ENCODE measurements at places on chromosomes 13 and 19.

GRCh38 chr13:45222516-45222915, 21.7 kb upstream of the KCTD4 start:
- no peak for DNase-seq

GRCh38 chr13:42807241-42807640, 25.9 kb downstream of the FAM216B start:
- no peak for DNase-seq

DNA sequence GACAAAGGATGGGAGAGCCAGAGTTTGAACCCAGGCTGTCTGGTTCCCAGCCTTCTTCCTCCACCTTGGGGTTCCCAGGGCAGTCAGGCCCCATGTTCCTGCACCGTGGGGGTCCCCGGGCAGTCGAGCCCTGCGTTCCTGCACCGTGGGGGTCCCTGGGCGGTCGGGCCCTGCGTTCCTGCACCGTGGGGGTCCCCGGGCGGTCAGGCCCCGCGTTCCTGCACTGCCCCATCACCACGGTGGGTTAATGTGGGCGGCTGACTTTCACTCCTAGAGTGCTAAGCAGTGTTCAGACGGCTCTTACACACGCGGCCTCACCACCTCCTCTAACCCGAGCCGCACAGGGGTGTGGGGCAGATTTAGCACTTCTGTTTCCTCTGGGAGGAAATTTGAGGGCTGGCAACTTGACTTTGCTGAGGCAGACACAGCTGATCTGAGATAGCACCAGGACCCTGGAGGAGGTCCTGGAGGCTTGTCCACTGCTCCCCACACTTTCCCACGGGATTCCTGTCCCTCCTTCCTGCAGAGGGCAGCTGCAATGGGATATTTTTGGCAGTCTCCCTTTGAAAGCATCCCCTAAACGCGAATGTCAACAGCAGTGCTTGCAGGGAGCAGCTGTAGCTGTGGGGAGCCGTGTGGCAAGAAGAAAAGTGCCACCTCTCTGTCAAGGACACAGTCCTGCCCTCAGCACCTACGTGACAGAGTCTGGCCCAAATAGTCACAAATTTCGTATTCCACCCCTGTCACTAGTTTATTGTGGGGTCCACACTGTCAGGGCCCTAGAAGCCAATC, 239.4 kb downstream of the TEX29 start:
- DNase-seq, result no peak

DNA sequence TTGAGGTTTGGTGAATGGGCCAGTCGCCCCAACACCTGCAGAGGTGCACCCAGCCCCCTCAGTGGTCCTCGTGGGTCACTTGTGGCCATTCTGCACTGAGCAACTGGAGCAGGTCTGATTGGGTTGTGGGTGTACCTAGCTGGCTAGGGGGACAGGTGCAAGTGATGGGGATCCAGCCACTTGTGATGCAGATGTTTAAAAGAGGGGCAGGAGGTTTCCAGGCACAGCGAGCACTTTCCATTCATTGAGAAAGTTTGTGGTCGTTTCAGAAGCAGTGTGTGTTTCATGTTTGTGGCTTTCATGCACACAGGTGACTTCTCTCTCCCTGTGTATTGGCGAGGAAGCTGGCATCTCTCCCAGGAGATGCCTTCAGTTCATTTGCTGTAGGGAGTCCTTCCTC, 34.7 kb downstream of the TSSK6 start:
- DNase-seq, result no peak

DNA sequence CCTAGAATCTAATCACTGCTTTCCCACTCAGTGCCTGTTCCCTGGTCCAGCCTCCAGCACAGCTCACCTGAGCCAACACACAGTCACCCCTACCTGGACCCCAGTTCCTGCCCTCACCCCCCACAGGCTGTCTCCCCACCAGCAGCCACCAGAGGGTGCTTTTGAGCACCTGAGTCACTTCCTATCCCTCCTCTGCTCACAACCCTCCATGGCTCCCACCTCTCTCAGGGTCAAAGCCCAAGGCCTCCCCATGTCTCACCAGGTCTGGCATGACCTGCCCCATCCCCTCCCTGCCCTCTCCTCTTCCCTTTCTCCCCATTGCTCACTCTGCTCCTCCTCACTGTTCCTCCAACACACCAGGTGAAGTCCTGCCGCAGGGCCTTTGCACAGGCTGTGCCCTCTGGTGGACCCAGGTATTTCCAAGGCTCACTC, 7.1 kb upstream of the DPP9 start:
- peak; percentile 59 for DNase-seq

DNA sequence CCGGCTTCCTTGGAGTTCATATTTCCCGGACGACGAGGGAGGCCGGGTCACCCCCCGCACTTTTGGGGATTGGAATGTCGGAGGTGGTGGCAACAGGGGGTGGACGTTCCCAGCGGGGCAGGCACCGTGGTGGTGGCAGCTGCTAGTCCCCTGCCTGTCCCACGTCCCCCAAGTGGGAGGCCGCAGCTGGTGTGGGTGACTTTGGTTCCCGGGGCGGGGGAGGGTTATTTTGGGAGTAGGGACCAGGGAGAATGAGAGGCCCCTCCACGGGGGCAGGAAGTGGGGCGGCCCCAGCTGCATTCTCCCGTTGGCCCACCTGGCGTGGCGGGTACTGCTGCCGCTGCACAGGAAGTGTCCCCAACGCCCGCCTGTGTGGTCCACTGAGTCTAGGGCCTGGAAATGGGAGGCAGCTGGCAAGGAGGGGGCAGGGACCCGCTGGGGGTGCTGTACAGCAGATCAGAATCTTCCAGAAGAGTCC, 11.1 kb upstream of the PLIN3 start:
- DNase-seq, result no peak

- no peak for DNase-seq
Observed at GRCh38 chr19:2044709-2045500, 6.1 kb downstream of the MKNK2 start.

DNA sequence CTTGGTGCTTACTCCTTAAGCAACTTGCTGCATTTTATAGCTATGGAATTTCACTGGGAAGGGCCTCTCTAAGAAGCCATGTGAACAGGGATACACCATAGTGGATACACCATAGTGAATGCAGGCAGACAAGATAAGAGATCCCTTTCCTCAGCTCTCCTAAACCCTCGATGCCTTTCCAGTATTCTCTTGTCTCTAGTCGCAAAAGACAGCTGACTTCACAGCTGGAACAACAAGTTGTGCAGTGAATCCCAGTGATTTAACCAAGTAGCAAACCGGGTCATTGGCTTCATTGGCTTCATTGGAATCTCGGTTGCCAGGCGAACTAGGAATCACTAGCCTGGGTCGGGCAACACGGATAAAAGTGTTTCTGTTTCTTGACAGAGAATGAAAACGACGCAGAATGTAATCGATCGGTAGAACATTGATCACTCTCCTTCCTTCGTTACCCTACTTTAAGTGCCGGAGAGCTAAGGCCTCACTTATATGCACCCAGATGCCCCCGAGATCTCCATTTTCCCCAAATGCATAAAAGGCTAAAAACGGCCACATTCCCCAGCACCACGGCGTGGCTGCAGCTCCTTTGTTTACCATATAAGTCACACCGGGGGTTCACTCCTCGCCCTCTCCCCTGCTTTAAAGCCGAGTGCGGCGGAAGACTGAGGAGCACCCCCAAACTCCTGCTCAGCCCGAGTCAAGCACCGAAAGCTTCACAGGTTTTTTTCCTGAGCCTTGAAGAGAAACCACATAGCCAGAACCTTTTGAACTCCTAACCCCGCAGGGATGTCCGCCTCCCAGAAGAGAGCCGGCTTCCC, 674 bp downstream of the TRPC4 start:
- no peak for DNase-seq

DNA sequence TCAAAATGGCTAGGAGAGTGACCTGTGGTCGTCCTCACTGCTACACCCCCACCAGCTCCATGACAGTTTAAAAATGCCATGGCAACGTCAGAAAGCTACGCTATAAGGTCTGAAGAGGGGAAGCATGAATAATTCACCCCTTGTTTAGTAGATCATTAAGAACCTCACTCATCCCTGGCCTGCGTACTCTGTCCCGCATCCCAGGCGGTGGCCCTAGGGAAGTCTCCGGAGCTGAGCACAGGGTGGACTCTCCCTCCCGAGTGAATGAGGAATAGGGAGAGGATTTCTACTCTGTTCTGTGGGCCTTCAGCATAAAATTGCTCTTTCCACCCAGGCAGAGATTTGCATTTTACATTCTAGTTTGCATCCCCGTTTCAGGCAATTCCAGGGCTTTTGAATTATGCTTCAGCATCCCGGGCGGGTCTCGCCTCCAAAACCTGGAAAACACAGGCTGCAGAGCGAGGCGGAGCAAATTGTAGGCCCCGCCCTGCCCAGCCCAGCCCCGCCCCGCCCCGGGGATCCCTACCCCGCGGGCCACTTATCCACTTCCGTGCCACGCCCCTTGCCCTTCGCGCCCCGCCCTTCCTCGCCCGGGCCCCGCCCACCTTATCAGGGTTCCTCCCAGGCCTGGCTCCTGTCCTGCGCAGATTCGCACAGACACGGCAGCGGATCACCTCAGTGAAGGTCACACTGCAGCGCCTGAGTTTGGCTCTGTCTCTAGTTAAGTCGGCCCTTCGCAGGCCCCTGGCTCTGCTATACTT, 7.5 kb upstream of the ZNF525 start:
- DNase-seq, result no peak

DNA sequence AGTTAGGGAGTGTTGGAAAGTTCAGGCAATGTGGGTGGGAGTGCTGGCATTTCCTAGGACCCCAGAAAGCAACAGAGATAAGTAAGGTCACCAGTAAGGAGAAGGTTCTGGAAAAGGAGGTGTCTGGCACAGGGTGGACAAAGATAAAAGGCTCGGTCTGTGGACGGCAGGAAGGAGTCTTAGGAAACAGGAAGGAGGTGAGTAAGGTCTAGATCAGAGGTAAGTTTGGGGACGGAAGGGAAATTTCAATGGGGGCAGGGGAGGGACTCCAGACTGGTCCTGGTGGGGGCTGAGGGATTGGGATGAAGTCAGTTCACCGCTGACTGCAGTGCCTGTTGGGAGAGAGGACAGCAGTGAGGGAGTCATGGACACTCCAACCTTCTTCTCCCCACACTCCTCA, 7.8 kb upstream of the OPA3 start:
- DNase-seq, result no peak

DNA sequence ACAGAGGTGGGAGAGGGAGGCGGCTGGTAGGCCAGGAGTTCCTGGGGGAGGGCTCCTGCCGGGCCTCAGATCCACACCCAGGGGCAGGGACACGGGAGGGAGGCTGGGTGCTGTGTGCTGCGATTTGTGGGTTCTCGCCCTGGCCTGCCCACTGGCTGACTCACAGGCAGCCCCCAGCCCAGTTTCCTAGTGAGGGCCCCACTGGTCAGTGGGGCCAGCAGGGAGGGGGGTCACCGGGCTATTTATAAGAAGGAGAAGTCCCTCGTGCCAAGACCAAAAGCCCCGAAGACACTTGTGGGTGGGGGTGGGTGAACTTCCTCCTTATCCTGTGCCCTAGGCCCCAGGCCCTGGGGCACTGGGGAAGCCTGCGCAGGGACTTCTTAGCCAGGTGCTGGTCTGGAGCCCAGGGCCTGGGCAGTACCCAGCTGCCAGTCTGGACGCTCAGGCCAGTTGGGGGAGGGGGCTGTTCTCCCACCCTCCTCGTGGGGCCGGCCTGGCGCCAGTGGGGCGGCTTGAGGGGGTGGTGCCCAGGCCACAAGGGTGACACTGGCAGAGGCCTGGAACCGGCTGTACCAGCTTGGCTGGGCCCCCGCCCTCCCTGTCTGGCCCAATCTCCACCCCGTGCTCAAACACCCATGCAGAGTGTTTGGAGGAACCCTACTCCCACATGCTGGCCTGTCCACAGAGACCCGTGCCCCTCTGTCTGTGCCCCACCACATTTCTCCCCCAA, 5.0 kb upstream of the JUNB start:
- DNase-seq, result peak; percentile 87

DNA sequence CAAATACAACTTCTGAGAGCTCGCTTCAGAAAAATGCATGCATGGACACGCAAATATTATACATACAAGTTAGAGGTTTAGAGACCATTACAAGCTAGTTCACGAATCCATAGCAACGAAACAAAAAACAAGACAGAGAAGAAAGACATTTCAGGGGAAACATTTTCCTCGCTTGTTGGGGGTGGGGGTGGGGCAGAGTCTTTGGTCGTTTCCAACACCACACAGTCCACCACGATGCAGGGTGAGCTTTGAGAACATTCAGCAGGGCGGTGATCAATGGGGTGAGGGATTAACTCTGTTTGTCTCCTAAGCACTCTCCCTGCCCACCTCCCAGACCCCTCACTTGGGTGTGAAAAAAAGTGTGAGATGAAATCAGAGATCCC, 651 bp downstream of the OXGR1 start:
- no peak for DNase-seq

- no peak for DNase-seq
Observed at GRCh38 chr13:108985166-108985565, 355.8 kb downstream of the MYO16 start.

DNA sequence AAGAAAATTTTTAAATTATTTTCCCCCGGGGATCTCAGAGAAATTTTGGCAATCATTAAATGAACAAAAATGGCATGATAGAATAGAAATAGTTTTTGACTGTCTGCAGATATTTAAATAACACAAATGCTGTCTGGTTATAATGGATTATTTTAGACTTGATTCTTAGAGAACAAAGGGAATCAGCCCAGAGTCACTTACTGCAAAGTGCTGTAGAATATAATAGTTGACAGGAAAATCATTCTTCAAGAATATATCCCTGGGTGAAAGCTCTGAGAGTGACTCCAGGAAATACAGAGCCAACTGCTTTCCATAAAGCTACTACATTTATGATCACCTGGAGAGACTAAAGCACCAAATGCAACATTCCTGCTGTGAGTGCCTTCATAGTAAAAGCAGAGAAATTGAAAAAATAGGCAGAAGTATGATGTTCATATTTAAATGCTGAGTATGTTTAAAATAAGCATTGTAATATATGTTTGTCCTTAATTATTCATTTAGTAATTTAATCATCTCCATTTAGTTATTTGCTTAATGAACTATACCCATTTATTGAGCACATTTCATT, 1765.8 kb downstream of the SLITRK1 start:
- no peak for DNase-seq

DNA sequence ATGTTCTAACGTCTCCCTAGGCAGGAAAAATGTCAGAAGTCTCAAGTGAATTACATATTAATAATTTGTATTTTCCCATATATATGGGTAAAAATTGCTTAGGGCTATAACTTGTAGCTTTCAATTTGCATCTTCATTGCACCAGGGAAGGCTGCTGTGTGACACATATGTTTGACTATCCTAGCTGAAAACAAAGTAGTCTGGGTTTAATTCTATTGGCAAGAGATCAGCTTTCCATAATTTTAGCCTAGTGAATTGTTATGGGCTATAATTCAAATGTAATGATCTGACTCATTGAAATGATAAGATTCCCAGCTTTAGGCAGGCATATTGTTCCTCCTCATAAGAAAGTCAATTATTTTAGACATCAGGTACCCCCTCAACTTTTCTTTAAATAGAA, 553.1 kb downstream of the DCT start:
- DNase-seq, result no peak

- no peak for DNase-seq
Observed at GRCh38 chr19:54425382-54425723, 10.1 kb downstream of the TTYH1 start.

DNA sequence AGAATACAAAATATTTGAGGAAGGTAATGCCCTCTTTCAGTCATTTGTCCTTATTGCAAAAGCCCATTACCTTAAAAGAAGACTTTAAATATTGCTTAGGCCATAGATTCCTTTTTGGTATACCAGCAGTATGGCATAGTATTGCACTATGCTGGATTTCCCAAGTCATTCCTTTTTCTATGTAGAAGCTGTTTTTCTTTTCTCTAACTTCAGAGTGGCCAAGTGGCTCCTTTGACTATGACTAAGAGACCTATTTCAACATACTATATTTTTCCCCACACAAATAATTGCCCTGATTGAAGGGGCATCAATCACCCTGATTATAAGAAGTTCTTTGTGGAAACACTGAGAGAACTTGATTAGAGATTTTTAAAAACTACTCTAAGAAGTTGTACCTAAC, 68.6 kb downstream of the UFM1 start:
- no peak for DNase-seq
